ENCODE measurements at places on chromosomes 12 and 14.

DNA sequence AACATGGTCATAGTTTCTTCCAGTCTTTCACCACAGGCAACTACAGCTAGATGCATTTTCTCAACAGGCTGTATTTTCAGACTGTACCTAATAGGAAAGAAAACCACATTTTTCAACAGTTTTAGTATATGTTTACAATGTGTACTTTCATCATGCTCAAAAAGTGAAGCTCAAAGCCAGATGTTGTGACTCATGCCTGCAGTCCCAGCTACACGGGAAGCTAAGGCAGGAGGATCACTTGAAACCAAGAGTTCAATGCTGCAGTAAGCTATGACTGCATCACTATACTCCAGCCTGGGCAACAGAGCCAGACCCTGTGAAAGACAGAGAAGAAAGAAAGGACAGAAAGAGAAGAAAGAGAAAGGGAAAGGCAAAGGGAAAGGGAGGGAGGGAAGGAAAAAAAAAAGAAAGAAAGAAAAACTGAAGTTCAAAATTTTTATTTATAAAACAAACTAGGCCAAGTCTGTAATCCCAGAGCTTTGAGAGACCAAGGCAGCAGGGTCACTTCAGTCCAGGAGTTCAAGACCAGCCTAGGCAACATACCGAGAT is 25.5 kb downstream of the GXYLT1 start:
- DNase-seq = no peak

- DNase-seq = no peak
These were observed 28.2 kb upstream of the ARID2 start for GRCh38 chr12:45701296-45701695.

DNA sequence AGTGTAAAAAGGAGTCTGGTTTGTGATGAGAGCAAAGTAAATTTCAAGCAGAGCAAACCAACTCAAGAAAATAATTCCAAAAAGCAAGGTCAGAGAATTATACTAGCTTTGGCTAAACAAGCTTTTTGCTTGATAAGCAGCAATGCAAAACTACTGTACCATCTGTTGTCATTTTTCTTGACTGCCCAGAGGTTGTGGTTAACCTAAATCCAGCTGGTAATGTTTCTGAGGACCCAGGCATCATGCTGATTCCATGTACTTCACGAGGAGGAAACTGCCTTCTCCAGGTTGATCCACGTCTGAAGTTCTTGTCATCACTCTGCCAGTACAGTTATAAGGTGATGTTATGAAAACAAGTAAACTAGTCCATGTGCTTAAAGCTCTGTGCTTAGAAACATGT is 185.2 kb downstream of the ACSS3 start:
- no peak for DNase-seq

GRCh38 chr12:67943141-67943892 is 45.9 kb upstream of the IFNG-AS1 start:
- peak; percentile 52 for DNase-seq

DNA sequence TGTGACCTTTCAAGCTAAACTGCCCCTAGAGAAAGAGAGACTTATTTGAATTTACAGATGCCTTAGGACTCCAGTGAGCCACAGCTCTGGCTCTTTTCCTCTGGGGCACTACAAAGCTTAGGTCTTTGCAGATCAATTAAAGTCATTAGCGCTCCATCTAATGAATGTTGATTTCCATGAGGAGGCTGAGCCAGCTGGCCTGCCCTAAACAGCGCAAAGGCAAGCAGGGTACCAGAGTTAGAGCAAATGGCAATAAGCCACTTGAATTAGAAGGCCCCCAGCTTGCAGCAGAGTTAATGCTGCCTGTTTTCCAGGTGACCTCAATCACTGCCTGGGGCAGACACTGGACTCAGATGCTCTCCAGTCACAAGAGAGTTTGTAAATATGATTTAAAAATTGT is 695.3 kb downstream of the DIO2 start:
- DNase-seq = no peak

- DNase-seq = no peak
These were observed 387.5 kb downstream of the TMEM121 start for GRCh38 chr14:105913861-105914260.

GRCh38 chr14:95059126-95059525 is 98.2 kb downstream of the DICER1 start:
- DNase-seq = no peak

GRCh38 chr12:105319691-105320209 is 10.7 kb upstream of the C12orf75 start:
- no peak for DNase-seq

- DNase-seq = no peak
These were observed 28.5 kb downstream of the TOGARAM1 start for GRCh38 chr14:44990533-44990932.

DNA sequence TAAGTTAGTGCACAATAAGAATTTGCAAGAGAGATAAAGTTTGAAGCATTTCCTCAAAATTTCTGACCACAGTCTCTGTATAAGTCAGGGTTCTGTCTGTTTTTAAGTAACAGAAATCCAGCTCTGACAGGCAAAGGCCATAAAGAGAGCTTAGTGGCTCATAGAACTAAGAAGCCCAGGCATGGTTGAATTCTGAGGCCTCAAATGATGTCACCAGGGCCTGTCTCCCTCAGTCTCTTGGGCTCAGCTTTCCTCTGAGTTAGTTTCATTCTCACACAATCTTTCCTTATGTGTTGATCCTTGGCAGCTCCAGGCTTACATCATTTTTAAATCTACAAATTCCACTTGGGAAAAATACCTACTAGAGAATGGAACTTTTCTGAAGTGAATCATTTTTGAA is 173.4 kb upstream of the ATP2B1 start:
- DNase-seq = no peak

DNA sequence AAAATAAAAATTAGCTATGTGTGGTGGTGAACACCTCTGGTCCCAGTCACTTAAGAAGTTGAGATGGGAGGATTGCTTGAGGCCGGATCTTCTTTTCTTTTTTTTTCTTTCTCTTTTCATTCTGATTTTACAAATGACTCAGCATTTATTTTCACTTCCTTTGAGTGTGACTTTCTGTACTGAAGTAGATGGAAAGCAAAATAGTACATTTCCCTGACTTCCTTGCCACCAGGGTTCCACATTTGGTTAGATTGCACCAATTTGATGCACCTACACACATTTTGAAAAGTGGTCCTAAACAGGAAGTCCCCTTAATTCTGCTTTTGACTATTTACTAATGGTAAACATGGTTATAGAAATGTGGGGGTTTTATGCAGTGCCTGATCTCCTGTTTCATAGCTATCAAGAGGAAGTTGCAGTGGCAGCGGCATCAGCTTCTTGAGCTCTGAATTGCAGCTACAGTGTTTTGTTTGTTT is 13.0 kb upstream of the LEMD3 start:
- no peak for DNase-seq

DNA sequence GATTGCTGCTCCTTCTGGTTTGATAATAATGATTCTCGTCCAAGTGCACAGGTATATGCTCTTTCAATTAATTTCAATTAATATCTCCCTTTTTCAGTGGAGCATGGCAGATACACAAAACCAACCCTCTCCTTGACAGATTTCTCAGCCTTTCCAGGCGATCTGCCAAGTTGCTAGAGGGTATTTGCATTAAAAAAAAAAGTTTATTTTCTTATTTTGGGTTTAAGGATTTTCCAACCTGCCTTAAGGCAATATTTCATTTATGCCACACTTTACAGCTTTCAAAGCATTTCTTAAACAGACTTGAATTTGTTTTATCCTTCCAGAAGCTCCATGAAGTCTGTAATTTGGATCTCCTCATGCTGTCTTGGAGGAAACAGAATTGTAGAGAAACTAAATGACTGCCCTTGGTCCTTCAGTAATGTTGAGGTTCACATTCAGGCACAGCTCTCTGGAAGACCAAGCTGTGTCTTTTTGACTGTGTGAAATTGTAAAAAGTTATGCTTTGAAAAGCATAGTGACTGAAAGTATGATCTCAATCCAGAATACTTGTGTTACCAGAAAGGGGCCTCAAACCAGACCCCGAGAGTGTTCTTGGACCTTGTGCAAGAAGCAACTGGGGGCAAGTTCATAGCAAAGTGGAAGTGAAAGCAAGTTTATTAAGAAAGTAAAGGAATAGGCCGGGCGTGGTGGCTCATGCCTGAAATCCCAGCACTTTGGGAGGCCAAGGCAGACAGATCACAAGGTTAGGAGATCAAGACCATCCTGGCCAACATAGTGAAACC is 2.3 kb downstream of the DGLUCY start:
- DNase-seq = no peak

- DNase-seq = no peak
These were observed 65.5 kb downstream of the NOC4L start for GRCh38 chr12:132209619-132210222.

DNA sequence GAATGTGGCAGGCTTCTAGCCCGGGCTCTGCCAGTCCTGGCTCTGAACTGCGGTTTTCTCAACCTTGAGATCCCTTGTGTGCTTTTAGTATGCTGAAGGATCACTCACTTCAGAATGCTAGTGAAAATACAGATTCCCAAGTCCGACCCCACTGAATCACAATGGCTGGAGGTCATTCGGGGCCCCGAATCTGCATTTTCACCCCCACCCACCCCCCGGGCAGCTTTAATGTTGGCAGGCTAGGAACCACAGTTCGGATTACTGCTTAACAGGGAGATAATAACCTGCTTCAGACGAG is 573 bp upstream of the SUSD6 start:
- DNase-seq = no peak

GRCh38 chr12:29889737-29890136 is 106.0 kb upstream of the TMTC1 start:
- DNase-seq = no peak

DNA sequence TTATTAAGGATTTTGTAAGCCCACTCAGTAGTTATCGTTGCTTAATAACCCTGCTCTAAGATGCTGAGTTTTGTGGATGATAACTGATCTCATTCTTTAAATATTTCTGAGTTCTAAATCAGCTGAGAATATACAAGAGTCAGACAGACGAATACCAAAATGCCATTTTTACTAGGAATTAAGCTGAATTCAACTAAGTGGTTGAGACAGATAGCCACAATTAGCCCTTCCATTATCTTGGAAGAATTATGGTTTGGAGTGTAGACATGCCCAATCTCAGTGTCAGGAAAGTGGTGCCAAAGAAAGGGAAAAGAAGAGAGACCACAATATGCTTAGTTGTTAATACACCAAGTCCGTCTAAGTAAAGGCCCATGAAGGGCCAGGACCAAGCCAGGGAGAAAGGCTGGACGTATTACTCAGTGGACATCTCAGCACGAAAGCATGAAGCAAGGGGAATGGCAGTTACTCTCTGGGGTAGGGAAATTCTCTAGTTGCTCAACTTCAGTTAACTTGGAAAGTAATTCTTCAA is 58.6 kb downstream of the KCNA5 start:
- DNase-seq = no peak

- no peak for DNase-seq
These were observed 338.4 kb downstream of the TMEM121 start for GRCh38 chr14:105864651-105865265.

GRCh38 chr12:66960704-66961690 is 282.1 kb upstream of the GRIP1 start:
- DNase-seq = no peak

GRCh38 chr14:49970474-49971147 is 77.7 kb downstream of the ARF6 start:
- DNase-seq = no peak

DNA sequence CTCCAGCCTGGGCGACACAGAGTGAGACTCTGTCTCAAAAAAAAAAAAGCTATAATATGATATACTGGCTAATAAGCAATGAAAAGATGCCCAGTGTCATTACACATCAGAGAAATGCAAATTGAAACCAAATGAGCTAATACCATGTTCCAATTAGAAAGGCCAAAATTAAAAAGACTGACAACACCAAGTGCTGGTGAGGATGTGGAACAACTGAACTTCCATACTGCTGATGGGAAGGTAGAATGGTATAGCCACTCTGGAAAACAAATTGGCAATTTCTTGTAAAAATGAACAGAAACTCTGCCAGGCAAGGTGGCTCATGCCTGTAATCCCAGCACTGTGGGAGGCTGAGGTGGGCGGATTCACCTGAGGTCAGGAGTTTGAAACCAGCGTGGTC is 8.5 kb upstream of the PHETA1 start:
- no peak for DNase-seq

- DNase-seq = no peak
These were observed 297.1 kb upstream of the TBX3 start for GRCh38 chr12:114981036-114981435.

DNA sequence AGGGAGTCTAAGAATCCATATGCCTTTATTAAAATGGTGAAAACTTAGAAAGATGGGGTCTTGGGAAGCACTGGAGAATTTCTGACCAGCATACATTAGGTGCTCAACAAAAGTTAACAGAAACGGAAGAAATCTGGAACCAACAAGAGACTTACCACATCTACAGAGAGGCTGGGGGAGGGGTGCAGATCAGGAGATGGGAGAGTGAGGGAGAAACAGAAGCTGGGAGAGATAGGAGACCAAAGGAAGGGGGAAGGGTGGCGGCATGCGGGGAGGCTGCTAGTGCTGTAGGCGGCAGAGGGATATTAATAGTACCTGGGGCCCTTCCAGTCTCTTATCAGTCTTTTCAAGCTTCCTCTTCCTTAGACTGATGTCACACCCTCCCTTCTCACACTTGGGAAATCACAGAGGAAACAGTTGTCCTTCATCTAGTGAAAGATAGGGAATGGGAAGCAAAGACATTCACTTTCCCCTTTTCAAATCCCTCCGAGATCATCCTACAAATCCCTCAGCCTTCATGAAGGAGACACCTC is 18.1 kb downstream of the ZBTB39 start:
- DNase-seq = no peak

DNA sequence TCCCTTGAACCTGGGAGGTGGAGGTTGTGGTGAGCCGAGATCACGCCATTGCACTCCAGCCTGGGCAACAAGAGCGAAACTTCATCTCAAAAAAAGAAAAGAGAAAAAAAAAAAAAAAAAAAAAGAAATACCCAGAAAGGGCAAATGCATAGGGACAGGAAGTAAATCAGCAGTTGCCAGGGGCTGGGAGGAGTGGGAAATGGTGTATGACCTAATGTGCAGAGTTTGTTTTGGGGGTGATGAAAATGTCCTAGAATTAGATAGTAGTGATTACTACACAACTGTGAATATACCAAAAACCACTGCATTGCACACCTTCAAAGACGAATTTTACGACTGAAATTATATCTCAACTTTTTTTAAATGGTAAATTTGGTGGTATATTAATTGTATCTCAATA is 20.4 kb downstream of the DUSP16 start:
- DNase-seq = no peak

DNA sequence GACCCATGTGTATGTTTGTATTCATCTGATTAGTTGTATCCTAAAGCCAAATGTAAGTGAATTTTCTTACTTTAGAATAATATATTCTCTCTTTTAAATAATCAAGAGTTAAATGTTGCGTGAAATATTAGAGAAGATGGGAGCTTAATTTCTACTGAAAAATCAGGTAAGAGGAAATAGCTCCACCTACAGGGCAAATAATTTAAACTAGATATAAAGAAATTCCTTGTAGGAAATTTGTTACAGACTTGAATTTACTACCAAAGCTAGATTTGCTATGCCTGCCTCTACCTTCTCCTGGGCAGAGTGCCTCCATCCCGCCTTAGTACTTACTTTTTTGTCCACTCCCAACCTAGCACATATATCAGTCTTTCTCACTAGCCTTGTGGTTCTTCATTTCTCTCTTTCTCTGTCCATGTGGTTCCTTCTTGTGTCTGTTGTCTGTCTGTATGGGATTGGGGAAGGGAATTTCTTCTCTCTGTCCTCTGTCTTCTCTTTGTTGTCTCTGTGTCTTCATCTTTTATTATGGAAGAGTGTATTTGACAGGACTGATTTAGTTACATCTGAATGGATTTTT is 44.7 kb downstream of the PALS1 start:
- no peak for DNase-seq

GRCh38 chr14:87896393-87897380 is 96.3 kb downstream of the GALC start:
- DNase-seq = peak; percentile 3

GRCh38 chr12:131989021-131989420 is 39.3 kb downstream of the EP400 start:
- DNase-seq = no peak

Data from HS-5 (cell line).